Stimulated activated CD8-positive, alpha-beta memory T cell treated with anti-CD3 and anti-CD28 coated beads, Interleukin-2, amount 100 ng/mL, for 1 hour (primary cell): ENCODE measurements at places on chromosomes 12 and 14.

DNA sequence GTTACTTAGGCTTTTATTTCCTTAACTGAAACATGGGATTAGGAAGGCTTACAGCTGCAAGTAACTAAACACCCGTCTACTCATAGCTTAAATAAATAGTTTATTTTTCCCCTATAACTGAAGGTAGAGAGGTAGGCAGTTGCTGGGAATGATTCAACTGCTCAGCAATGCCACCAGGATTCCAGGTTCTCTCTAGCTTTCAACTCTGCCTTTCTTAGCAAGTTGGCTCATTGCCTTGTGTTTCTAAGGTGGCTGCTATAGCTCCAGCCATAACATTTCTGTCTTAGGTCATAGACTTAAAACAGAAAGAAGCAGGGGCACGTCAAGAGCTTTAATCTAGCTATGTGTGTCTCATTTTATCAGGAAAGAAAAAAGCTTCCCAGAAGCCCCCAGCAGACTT, 103.7 kb upstream of the MDM1 start:
- DNase-seq = no peak

GRCh38 chr14:74636424-74637177, 24.6 kb upstream of the LTBP2 start:
- DNase-seq = no peak

DNA sequence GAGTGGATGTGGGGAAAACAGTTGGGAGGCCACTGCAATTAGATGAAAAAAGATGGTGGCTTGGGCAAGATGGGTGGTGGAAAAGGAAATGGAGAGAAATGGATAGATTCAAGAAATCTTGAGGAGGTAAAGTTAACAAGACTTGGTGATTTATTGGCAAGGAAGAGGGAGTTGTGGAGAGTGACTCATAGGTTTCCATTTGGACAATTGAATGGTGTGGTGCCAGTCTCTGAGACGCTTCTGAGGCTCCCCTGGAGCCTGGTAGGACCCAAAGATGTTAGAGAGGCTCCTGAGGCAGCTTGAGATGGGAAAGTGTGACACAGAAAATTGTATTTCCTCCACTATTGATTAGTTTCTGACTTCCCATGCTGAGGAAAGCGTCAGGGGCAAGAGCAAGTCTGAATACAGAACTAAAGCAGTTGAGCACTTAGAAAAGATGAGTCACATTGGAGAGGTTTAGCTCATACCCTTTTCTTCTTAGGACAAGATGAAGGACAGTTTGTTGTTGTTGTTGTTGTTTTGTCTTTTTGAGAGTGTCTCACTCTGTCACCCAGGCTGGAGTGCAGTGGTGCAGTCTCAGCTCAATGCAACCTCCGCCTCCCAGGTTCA, 4.5 kb downstream of the PRPF40B start:
- no peak for DNase-seq

- DNase-seq = no peak
Measured at GRCh38 chr12:59657266-59657665, 61.4 kb downstream of the SLC16A7 start.

- no peak for DNase-seq
Measured at GRCh38 chr14:56092763-56093162, 25.4 kb upstream of the PELI2 start.

DNA sequence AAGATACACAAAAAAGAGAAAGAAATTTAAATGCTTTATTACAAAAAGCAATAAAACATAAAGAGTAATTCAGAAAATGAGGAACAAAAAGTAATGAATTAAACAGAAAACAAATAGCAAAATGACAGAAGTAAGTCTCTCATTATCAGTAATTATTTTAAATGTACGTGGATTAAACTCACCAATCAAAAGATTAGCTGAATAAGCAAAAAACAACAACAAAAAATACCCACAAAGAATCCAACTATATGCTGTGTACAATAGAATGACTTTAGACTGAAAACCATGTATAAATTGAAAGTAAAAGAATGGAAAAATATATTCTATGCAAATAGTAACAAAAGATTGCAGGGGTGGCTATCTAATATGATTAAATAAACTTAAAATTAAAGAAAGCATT, 1006.8 kb downstream of the SLC16A7 start:
- no peak for DNase-seq

DNA sequence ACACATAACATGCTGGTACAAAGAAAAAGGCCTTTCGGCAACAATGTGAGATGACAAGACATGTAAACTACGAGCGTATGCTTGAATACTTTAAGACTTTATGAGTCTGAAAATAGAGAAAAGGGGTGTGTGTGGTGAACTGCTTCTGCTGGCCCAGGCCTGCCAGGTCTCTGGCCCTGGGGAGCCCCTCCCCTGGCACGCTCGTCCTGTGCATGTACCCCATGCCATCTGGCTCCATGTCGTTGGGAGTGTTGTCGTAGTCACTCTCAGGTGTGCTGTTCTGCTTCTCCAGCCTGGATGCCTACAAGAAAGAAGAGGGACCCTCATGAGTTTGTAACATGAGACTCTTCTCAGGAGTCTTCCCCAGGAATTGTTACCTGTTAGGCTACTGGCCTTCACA, 38.9 kb downstream of the TCHP start:
- no peak for DNase-seq

GRCh38 chr14:23605931-23606585, 27.5 kb upstream of the JPH4 start:
- DNase-seq = no peak

DNA sequence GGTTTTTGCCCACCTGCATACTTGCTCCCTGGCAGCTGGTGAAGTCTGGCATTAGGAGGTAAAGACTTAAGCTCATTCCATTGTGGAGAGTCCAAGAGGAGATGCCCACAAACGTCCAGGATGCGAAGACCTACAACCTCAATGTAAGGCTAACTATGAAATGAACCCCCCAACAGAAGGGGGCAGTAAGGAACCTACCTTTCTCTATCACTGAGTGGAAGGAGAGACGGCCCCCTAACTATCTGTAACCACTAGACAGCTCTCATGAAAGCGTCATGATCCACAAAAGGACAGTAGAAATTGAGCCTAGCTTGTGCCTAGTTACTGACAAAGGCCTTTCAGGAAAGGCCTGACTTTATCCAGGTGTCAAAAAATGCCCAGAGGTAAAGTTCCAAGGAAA, 55.3 kb downstream of the ZFYVE21 start:
- no peak for DNase-seq

- no peak for DNase-seq
Measured at GRCh38 chr12:229441-230191, 15.7 kb upstream of the SLC6A12 start.

DNA sequence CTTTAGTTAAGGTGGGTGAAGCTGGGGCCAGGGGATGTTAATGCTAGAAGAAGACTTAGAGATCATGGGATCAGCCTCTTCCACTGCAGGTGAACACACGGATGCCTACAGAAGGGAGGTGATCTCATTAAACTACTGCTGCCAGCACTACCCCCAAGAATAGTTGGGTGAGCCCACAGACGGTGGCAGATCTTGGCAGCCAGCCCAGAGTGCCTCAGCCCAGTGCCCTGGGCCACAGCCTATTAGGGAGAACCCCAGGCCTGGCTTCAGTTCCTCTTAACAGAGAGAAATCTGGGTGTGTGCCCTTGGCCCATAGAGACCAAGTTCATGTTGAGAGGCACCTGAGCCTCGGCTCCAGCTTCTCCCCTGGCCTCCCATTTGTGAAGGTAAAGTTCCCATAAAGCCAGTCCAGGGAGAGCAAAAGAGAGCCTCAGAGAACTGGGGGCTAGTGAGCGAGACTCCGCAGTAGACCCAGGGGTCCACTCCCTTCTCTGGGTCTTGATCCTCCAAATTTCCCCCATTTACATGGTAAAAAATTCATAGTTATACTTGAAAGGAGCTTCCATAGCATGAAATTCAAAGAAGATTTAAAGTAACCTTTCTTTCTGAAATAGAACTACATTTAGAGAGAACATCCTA, 125.0 kb upstream of the CCND2 start:
- DNase-seq = no peak

DNA sequence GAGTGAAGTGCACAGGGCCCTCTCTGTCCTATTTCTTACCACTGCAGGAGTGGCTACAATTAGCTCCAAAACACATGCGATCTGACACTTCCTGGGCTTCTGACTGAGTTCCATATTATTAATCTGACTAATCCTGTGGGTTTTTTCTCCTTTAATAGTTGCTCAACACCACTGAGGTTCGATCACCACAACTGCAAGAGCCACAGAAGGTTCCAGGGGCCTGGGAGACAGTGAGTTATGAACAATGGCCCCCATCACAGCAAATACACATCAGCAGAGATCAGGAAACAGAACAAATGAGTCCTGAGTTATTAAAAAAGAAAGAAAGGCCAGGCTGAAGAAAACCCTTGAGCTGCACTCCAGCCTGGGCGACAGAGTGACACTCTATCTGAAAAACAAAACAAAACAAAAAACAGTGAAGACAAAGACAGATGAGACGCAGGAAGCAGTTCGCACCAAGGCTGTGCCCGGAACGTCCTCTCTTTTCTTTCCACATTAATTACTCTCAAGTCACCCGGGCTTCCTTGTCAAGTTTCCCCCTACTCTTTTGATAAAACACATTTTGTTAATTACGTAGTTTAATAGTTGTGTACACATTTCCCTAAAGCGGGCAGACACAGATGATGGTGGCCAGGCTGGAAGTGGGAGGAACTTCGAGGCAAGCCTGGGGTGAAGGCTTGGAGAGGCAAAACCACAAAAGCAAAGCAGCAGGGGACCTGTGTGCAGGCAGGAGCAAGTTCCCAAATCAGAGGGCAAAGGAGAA, 42.7 kb downstream of the CDC42BPB start:
- DNase-seq = no peak

DNA sequence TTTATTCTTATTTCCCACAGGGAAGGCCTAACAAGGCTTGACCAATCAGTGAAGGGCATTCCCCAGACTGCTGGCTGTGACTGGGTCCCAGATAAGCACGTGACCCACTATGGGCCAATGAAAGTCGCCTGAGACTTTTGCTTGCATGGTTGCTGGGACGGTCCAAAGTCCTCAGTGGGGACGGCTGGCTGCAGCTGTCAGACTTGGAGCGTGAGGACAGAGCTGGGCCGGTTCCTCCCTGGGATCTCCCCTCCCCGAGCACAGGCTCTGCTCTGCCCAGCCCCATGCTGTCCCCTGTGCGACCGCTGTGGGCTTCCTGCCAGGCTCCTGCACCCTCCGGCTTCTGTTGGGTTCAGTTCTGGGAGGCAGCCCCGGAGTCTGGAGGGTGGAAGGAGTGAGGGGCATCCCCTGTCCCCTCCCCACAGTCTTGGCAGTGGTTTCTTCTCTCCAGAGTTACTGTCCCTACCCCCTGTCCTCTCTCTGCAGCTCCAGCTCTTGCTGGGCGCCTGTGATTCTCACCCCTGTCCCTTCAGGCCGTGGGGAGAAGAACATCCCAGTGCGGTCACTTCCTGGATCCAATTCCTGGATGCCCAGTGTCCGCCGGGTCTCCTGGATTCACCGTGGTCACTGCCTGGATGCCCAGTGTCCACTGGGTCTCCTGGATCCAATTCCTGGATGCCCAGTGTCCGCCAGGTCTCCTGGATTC, 50.1 kb downstream of the GALNT9 start:
- no peak for DNase-seq

DNA sequence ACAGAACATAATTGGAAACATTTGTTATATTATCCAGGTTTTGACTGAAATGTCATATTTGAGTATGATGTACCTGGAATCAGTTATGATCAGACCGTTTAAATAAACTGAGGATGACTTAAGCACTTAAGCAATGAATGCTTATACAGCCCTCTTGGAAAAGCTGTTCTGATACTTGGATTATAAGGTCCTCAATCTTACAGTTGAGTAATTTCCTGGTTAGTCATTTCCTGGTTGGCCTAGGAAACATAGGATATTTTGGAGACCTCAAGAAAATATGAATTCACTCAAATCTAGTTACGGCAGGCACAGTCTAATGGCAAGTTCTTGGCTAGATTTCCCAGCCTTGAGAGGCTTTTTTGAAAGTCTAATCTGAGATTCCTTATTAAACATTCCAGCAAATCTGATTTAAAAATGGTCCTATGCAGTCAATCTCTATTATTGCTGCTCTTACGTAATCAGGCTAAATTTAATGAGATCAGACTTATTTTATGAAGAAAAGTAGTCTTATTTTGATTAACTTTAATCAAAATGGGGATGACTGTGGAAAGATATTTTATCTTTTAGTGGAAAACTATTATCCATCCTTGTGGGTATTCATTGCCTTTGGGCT, 447.2 kb downstream of the SNAPC1 start:
- no peak for DNase-seq

DNA sequence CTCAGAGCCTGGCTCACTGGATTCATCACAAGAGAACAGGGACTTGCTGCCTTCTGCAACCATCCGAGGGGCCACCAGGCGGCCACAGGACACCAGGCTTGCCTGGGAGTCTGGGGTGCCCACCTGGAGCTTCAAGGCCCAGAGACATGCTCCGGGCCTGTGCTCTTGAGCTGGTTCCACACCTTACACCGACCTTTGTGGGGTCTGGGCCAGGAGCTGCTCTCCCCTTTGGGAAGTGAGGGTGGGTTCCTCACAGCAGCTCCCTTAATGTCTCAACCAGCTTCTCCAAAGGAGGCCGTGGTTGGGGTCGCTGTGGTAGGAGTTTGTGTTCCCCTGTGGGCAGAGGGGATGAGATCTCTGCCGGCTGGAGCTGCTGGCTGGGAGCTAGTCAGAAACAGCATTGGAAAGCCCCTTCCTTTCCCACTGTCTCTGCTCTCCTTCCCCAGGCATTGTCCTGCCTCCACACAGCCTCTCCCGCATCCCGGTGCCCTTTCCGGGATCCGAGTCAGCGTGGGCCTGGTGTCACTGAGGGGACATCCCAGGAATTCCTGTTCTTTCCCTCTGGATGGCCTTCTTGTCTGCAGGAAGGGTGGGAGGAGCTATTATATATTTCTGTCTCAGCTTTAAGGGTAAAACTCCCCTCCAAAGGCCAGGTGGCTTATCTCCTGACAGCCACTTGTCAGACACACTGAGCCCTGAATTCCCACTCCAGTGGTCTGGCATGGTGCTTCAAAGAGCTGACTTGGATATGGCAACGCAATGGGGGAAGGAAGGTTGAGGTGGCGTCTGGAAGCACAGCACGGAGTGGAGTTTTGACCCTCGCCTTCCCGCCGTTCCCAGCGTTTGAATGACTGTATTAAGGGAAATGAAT, 5.1 kb upstream of the PAPLN start:
- no peak for DNase-seq

DNA sequence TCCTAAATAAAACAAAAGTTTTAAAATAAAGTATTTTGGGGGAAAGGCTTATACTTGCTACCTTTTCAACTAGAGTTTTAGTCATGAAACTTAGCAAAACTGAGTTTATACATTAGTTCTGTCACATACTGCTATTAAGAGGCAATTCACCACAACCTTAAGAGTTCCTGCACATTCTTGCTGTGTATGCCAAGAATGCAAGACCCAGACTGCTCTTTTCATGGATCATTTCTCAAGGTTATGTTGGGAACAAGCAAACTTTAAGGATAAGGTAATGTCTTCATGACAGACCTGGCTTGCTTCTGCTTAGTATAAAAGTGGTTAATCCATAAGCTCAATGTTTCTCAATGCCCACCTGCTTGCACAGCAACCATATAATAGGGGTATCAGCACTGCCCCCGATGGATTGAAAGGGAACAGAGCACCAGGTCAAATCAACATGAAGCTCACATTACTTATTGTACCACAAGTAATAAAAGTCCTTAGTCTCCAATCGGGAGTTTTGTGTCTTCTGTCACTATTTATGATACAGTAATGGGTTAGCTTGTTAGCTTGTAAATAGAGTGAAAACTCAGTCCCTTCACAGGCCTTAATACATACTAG, 67.6 kb downstream of the KIF21A start:
- DNase-seq = no peak
